ENCODE measurements at places on chromosomes 7 and 10.

DNA sequence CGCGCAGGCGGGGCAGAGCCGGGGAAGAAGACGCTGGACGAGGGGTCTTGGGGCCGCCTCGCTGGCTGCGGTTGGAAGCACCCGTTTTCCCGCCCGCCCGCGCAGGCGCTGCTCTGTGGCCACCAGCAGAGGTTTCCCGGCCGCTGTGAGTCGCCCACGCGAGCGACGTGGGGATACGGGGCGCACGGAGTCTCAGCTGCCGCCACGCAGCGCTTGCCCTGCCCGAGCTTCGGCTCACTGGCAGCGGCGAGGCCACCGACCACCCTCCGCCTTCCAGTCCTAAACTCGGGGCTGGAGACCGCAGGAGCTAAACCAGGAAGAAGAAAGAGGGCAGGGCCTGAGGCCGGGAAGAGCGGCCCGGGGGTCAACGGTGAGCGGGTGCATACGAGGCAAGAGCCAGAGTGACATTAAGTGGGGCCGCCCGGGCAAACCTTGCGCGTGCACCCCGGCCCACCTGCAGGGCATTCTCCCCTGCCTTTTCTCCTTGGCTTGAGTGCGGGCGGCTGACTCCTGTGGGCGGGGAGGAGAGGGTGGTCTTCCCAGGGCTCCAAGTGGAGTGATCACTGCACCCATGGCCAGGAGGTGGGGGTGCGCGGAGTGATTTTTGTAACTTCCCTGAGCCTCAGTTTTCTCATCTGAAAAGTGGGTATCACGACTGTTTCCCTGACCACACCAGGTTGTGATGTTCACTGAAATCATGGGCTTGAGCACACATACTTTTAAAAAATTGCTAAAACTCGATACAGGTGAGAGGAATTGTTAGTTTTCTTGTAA is 7.1 kb upstream of the EMX2 start:
- DNase-seq: no peak

DNA sequence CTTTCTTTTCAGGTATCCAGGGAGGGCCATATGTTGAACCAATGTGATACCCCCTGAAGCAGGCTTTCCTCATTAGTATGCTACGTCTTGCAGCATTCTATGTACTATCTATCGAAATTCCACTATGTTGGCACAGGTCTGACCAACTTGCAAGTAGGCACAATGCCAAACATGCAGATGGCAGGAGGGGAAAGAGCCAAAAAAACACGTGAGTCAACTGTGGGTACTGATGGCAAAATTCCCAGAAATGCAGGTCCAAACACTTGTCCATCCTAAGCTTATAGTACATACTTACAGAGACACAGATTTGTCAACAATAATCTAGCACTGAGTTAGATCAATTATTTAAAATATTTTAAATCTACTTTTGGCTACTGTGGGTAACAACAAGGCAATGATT is 394.9 kb downstream of the DGKB start:
- DNase-seq: no peak

- no peak for DNase-seq
These were observed 77.9 kb downstream of the GLI3 start for GRCh38 chr7:42159130-42159529.

GRCh38 chr7:159198016-159198724 is 53.5 kb upstream of the VIPR2 start:
- DNase-seq: peak; percentile 8

- no peak for DNase-seq
These were observed 131.5 kb upstream of the PFKP start for GRCh38 chr10:2935647-2936386.

DNA sequence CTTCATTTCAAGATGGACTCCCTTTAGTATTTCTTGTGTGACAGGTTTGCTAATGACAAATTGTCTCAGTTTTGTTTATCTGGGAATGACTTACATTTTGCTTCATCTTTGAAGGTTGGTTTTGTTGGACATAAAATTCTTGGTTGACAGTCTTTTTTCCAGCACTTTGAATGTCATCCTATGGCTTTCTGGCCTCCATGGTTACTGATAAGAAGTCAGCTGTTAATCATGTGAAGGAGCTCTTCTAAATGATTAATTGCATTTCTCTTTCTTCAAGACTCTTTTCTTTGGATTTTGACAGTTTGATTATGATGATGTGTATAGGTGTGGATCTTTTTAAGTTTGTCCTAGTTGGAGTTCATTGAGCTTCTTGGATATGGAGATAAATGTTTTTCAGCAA is 26.9 kb upstream of the HHEX start:
- DNase-seq: no peak

GRCh38 chr10:43012578-43012977 is 64.3 kb upstream of the RET start:
- DNase-seq: no peak

DNA sequence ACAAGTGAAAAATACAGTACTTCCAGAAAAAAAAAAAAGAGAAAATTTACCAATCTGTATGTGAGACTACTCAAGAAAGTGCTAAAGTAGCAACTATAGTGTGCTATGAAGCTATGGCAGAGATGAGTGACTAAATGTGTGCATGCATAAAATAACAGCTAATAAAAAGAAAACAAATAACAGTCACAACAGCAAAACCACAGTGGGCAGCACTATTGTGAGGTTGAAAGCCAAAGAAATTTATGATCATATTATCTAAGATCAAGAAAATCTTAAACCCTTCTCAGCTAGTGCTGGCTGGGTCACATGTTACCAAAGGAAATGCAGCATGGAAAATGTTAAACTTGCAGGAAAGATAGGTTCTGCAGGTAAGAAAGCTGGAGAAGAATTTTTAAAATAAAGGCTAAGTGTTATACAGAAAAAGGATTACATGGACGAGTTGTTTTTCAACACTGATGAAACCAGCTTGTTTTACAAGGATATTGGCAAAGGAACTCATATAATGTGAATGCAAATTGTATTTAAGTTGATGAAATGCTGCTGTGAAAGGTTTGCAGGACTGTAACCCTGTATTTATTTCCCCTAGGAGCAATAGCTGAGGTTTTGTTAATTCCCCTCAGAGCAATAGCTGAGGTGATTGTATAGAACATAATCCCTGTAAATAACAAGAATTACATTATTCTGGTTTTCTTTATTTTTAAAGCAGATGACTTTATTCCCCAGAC is 15.6 kb upstream of the OR2A5 start:
- no peak for DNase-seq

DNA sequence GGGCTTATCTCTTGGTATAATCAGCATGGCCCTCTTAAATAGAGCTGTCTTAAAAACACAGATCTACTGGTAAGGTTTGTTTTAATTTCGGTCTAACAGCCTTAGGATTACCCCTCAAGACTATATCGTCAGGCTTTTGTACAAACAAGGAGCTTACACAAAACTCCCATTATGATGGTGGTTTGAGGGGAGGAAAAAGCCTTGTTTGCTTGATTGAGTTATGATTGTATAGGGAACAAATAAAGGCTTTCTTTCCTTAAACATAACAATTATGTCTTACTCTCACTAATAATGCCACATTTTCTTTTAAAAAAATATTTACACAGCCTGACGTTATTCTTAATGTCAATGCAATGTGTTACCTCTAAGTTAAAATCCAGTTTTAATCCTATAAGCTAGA is 188.8 kb upstream of the TCF7L2 start:
- no peak for DNase-seq

DNA sequence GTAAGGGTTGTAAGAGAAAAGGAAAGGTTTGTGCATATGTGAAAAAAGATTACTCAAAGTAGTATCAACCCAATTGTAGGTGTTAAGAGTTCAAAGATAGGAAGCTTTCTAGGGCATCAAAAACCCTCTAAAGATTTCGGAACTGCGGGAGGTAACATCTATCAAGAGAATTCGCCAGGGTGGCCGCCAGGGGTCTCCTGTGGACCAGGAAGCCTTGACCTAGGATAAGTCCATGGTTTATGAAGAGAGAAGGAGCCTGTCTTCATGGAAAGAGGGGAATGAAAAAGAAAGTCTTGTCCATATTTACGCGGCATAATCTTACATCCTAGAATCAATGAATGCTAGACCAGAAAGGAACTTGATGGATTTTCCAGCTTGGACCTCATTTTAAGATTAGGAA is 140.7 kb upstream of the CALCR start:
- DNase-seq: no peak

GRCh38 chr10:119409906-119410305 is 132.6 kb downstream of the RGS10 start:
- DNase-seq: no peak

DNA sequence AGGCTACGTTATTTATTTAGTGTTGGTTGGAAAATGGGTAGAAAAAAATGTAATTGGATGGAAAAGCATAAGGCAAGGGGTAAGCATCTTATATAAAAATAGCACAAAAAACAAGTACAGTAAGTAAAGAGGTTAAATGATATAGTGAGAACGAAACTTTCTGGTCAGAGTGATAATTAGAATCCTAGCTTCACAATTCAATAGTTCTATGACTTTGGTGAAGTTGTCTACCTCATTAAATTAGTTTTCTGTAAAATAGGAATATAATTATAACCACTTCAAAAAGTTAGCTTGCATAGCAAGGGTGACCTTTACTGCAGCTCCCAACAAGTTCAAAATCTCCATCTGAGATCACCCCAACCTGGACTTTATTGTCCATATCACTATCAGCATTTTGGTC is 30.8 kb upstream of the TAS2R16 start:
- DNase-seq: no peak

DNA sequence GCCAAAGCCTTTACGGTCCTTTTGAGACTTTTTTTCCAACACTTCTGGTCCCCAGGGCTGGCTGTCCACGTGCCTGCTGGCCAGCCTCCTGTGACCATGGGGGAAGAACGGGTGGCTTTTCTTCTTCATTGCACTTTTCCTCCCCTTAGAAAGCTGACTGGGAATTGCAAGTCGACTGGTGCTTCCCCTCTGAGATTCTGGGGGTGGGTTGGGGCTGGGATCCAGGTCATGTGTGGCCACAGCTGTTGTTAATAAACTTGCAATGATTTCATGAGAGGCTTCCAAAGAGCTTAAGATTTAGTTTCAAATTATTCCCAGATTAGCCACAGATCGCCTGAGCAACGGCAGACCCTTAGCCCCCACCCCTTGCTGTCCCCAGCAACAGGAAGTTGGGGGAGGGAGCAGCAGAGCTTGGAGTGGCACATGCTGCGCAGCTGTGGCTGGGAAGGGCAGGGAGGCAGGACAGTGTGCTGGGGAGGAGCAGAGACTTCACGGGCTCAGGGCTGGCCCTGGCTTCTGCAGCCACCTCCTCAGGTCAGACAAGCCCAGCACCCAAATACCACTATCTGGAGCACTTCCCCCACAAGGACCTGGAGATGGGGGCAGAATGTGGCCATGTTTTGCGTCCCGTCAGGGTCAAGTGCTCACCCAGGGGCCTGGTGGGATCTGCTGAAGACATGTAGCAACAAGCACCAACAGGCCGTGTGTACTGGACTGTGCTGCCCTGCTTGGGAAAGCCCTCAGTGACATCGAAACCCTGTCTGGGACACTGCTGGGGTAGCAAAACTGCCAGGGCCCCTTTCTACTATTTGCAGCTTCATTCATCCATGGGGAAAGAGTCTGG is 147.1 kb downstream of the RNF216 start:
- no peak for DNase-seq

GRCh38 chr7:35983626-35984025 is 169.4 kb upstream of the EEPD1 start:
- DNase-seq: no peak

- no peak for DNase-seq
These were observed 134.3 kb downstream of the TAX1BP1 start for GRCh38 chr7:27873981-27874957.

DNA sequence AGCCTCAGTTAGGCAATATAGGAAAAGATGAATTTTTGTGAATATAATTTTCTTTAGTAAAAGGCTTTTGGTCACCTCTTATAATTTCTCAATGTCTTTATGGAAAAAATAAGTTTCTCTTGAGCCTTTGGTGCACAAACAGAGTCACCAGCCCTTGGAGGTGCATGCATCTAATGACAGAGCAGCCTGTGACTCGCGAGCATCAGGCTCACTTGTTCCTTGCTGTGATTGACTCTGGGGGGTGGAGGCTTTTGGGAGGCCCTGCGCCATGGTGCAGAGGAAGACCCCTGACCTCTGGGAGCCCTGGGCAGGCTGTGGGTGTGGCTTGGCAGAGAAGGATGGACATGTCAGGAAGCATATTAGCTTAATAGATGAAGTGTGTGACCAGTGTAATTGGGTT is 60.2 kb downstream of the FIGNL1 start:
- peak; percentile 24 for DNase-seq

DNA sequence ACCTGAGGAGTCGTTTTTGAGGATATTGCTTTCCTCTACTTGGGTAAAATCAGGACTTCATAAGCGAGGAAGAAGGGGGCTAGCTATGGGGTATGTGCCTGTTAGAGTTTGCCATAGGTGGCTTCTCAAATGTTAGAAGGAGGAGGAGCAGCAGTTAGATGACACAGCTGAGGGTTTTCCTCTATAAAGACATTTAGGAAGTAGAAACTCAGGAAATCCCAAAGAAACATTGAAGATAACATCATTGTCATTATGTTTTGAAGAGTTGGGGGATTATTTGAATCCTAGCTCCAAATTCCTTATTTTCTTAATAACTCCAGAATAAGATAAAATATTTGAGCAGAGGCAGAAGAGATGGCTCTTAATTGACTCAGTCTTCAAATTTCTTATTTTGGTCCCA is 58.9 kb upstream of the CC2D2B start:
- no peak for DNase-seq

GRCh38 chr7:22363756-22364422 is 6.9 kb upstream of the RAPGEF5 start:
- no peak for DNase-seq

DNA sequence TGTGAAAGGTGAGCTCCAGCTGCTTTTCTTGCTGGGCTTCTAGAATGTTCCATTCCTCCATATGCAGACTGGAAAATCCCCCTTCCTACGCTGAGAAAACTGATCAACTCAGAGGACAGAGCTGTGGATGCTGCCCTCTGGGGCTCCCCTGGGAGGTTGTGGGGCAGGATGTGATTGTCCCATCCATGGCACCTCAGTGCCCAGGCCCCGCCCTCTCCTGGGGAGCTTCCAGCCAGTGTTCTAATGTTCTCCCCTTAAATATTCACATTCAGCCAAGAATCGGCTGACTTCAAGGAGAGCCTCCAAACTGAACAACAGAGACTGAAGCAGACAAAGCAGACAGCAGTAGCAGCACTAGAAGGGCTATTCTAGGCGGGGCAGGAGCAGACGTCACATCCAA is 55.0 kb downstream of the RAMP3 start:
- DNase-seq: no peak

DNA sequence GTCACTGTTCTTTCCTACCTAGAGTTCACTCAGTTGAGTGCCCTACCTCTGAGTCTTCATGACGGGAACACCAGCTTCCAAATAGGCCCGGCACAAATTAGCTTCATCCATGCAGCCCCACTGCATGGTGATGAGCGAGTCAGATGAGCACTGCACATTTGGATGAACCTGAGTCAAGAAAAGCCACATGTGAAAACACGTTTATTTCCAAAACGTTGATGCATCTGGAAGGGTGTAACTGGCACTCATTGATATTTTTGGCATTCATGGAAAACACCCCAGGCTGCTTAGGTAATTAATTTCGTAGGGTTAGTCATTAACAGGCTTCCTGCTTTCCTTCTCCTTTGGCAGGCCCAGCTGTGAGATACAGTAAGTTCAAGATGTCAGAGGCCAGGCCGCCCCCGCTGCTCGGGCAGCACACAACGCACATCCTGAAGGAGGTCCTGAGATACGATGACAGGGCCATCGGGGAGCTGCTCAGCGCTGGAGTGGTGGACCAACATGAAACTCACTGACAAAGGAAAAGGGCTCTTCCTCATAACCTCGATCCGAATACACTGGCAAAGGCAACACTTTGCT is 725.2 kb downstream of the SUGCT start:
- no peak for DNase-seq

GRCh38 chr10:59517341-59517899 is 155.1 kb upstream of the FAM13C start:
- no peak for DNase-seq

Data from CD4-positive, alpha-beta T cell treated with Interleukin-17A for 4 hours (primary cell).